Activated naive CD4-positive, alpha-beta T cell (primary cell): ENCODE measurements at places on chromosomes 13 and 19.

- DNase-seq, result no peak
Measured at GRCh38 chr19:16160943-16161560, 12.3 kb downstream of the CIB3 start.

- no peak for DNase-seq
Measured at GRCh38 chr19:13842291-13843103, 34.4 kb upstream of the NANOS3 start.

DNA sequence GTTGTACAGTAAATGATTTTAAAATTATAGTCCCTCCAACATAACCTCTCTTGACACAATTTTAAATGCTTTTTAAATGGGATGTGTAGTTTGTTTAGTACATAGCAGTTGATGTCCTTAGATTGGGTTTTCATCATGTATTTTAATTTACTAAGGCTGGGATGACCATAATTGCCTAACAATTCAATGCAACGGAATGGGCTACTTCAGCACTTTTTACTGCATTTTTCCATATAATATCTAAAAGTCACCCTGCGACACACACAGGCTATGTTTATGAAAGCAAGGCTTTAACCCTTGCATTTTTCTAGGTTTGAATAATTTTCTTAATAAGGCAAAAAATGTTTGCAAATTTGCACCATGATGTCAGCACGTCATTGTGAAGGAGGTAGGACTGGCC lies 321.0 kb downstream of the DLEU7 start:
- no peak for DNase-seq

DNA sequence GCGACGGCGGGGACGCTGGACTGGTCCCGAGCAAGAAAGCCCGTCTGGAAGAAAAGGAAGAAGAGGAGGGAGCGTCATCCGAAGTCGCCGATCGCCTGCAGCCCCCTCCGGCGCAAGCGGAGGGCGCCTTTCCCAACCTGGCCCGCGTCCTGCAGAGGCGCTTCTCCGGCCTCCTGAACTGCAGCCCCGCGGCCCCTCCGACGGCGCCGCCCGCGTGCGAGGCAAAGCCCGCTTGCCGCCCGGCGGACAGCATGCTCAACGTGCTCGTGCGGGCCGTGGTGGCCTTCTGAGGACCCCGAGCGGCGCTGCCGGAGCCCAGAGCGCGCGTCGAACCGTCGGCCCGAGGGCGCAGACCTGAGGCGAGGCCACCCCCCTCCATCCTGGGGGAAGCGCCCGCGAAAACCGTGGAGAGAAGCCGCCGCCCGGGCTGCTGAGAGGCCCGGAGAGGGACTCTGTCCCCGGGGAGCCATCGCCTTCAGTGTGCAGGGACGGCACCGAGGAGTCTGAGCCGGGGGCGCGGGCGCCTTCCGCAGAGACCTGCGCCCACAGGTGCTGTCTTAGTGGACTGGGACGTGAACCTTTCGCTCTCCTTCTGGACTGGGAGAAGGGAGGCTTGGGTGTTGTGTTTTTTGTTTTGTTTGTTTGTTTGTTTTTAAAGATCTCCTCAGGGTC lies 3.5 kb downstream of the IER2 start:
- DNase-seq, result peak; percentile 23

DNA sequence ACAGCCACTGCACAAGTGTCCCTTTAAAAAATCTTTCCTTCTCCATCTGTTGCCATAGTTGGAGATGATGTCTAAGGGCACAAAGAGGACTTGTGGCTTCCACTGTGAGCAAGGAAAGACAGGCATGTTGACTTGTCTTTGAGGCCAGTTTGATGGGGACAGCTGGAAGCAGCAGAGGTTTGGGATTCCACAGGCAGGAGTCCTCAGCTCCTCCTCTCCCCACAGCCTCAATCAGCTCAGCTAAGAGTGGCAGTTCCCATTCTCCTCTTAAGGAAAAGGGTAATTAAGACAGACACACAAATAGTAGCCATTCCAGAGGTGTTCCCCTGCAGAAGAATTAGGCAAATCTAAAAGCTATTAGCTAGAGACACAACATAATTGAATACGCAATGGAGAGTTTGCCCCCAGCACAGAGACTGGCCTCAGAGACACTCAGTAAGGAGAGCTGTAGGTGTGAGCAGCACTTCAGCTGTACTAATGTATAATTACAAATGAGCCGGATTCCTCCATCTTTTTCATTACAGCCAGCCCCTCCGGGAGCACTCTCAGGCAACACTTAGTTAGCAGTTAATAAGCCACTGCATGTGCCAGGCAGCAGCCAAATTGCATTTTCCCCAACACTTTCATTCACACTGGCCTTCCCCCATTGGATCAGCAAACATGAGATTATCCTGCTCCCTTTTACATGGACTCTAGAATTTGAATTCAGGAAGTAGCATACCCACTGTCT lies 434.0 kb downstream of the FOXO1 start:
- DNase-seq, result no peak

GRCh38 chr19:44890366-44891015 lies 563 bp upstream of the TOMM40 start:
- peak; percentile 99 for DNase-seq

DNA sequence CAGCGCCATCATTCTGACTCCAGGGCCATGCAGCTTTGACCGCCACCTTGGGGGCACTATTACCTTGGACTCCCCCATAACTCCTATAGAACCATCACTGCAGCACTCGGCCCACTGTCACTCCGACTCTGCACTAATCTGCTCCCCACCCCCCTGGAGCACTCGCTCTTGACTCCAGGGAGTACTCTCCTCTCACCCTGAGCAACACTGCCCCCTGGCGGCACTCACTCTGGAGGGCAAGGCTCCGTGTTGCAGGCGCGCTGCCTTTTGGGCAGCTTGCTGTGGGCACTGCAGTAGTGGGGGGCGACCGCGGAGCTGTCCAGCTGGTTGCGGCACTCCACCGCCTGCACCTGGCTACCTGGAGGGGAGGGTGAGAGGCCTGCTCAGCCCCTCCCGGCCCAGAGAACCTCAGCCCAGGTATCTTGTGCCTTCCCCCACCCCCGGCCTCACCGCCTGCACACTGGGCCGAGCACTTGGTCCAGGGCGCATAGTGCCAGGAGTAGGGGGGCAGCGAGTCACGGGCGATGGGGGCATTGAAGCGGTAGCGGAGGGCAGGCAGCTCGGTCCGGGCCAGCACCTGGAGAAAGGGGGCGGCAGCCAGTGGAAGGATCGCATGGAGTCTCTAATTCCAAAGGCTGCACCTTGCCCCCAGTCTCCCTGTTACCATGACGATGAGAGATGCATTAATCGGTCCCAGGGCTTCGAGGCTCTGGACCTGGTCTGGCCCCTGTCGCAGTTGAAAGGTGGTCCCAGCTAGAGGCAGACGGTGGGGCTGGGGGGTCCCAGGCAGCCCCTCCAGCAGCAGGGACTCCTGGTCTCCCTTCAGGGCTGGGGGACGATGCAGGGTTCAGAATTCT lies 8.9 kb upstream of the MYO1F start:
- no peak for DNase-seq

DNA sequence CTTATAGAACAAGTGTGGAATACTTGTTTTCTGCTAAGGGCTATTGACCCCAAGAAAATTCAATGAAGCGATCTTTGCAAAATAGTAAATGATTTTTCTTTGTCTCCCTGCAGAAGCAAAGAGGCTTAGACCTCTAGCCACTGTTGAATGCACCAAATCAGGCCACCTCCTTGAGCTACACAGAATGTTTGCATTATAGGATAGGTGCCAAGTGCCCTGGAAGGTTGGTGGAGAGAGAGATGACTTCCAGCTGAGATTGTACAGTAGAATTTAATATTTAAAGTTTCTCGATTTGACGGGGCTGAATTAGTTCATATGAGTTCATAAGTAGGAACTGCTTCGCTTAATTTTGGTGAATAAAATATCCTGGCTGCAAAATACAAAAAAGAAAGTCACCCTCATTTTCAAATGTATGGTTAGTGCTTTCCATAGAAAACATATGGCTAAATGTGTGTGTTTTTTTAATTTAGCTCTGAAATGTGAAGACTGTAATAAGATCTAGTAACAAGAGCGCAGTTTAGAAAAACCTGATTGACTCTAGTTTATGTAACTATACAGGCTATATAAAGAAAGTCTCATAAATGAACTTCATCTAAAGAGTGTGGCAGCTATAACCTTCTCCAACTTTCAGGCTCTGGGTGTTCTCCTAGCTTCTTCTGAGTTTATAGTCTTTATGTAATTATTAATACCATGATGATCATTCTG lies 41.6 kb downstream of the LRCH1 start:
- no peak for DNase-seq

DNA sequence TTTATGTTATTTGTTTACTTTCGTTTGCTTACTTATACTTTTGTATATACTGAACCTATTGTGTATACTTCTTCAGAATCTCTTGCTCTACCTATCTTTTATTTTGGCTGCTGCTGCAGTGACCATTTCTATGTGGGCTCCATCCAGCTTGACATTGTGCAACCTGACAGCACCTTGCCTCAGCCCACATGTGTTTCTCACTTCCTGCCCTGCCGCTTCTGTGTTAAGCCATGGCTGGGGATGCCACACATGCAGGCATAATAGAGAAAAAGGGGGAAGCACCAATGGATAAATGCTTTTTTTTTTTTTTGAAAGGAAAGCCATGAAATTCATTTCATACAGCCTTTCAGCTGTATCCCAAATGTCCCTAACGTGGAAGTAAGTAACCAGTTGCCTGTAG lies 147.6 kb downstream of the RBM26 start:
- no peak for DNase-seq

- no peak for DNase-seq
Measured at GRCh38 chr19:8208119-8208921, 850 bp upstream of the CERS4 start.

DNA sequence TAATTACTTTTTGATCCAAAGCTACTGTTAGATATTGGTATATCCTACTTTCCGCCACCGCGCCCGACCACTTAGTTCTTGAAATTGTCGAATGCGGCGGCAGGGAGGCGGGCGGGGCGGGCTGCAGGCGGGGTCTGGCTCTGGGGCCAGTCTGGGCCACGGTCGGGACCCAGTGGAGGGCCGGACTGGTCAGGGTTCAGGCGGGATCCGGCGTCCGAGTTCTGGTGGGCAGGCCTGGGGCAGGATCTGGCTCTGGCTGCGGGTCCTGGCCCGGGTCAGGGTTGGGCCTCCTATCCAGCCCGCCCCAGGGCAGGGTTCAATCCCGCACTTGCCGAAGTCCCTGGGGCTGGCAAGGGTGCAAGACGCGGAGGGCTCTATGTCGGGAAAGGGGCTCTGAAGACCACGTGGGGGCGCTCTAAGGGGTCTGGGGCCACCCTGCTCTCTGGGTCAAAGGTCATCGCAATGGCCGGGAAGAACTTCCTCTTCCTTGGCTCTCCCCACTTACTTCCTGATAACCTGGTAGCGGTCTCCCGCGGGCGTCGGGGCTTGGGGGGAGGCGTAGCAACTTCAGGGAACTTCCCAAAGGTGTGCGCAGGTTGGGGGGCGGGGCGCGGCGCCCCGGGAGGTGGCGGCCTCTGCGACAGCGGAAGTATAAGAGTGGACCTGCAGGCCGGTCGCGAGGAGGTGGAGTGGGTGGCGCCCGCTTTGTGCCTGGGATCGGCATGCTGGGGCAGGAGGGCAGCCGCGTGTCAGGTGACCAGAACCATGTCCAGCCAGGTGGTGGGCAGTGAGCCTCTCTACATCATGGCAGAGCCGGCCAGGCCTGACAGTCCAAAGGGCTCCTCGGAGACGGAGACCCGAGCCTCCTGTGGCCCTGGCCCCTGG lies 83.4 kb downstream of the MRPL57 start:
- DNase-seq, result no peak

DNA sequence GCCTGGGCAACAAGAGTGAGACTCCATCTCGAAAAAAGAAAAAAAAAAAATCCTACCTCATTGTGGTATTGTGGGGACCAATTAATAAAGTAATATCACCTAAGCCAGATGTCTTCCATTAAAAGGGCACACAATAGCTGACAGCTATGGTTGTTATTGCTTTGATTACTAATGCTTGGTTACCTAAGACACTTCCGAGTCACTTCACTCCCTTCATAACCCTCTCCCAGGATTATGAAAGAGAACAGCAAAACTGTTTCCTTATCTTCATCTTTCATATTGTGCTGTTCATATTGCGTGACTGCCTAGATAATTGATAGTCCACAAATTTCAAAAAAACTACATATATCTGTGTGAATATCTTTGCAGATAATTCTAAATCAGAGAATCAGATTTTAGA lies 10.3 kb upstream of the HSPH1 start:
- DNase-seq, result no peak

DNA sequence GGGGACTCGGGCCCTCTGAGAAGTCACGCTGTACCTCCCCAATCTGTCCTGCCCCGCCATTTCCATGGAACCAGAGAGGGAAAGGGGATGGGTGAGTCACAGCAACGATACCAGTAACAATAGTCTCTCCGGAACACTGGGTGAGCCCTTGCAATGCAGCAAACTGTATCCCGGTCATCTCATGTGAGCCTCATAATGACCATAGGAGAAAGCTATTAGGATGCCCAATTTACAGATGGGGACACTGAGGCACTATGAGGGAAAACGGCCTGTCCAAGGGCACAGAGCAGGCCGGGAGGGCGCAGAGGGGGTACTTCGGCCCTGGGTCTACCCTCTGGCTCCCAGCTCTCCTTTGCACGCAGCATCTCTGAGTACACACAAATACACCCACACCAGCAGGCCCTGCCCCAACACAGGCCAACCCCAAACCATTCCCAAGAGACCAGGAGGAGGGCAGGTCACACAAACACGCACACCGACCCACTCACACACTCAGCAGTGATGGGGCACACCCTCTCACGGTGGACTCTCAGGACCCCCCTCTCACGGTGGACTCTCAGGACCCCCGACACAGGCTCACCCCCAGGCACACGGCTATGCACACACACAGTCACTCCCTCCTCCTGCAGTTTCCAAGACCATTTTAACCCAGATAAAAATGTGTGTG lies 18.2 kb downstream of the LRRC4B start:
- no peak for DNase-seq

- no peak for DNase-seq
Measured at GRCh38 chr19:47157431-47158321, 27.0 kb downstream of the SAE1 start.

- DNase-seq, result no peak
Measured at GRCh38 chr13:53104136-53104535, 75.5 kb downstream of the OLFM4 start.

DNA sequence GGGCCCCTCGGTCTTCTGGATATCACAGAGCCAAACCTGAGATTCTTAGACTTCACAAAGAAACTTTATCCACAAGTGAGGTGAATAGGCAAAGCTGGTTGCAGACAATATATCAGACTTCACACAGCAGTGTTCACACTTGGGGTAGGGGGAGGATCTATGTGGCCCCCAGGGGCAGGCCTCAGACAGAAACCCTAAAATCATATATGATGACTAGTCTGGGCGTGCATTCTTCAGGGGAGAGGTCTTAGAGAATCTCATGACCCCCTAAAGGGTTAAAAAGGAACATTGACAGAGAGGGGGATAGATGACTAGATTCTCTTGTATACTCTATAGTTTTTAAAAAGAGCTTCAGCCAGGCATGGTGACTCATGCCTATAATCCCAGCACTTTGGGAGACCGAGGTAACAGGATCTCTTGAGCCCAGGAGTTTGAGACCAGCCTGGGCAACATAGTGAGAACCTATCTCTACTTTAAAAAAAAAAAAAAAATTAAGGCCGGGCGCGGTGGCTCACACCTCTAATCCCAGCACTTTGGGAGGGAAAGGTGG lies 2.8 kb downstream of the TYROBP start:
- DNase-seq, result no peak

GRCh38 chr13:46598140-46598819 lies 45.3 kb downstream of the LRCH1 start:
- DNase-seq, result no peak
